ENCODE measurements at places on chromosomes 3 and 15.

- DNase-seq: no peak
Observed at GRCh38 chr3:134887536-134887935, 92.5 kb downstream of the EPHB1 start.

GRCh38 chr15:60391722-60392315, 6.0 kb downstream of the ANXA2 start:
- DNase-seq: no peak

DNA sequence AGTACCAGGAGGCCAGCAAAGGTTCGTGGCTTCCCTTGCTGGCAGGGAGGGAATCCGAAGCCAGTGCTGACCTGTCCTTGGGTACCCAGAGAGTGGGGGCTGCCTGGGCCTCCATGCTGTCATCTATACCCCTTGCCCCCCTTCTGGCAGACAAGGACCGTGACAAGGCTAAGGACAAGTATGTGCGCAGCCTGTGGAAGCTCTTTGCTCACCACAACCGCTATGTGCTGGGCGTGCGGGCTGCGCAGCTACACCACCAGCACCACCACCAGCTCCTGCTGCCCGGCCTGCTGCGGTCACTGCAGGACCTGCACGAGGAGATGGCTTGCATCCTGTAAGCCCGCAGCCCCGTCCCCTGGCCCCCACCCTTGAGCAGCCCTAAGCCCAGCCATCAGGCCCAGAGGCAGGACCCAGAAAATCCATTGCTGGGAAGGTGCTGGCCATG, 2.8 kb downstream of the FES start:
- DNase-seq: no peak

DNA sequence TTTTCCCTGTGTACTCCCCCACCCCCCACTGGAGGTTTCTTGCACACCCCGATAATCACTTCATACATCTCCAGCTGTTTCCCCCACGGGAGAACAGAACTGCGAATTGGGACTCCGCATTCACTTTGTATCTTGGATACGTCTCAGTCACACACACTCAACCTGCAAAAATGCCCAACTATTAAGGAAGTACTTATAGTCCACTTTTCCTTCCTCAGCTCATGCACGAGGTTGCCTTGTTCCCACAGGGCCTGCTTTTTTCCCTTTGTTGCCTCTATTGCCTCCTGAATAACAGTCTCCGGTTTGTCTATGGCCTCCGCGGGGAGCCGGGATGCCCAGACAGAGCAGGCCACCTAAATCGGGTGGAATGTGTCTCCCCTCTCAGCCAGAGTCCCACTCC, 282.3 kb downstream of the PYDC2 start:
- no peak for DNase-seq
